ENCODE measurements at places on chromosomes 1 and 21.

GRCh38 chr1:1082239-1082775 lies 8.2 kb upstream of the RNF223 start:
- no peak for DNase-seq

GRCh38 chr1:206691604-206692003 lies 6.9 kb downstream of the MAPKAPK2 start:
- no peak for DNase-seq

GRCh38 chr1:215888159-215888558 lies 321.1 kb downstream of the KCTD3 start:
- peak; percentile 15 for DNase-seq

- peak; percentile 73 for DNase-seq
These were observed 95.3 kb downstream of the ABCA4 start for GRCh38 chr1:94025383-94026340.

GRCh38 chr1:165925498-165926079 lies 98.2 kb downstream of the UCK2 start:
- peak; percentile 78 for DNase-seq

DNA sequence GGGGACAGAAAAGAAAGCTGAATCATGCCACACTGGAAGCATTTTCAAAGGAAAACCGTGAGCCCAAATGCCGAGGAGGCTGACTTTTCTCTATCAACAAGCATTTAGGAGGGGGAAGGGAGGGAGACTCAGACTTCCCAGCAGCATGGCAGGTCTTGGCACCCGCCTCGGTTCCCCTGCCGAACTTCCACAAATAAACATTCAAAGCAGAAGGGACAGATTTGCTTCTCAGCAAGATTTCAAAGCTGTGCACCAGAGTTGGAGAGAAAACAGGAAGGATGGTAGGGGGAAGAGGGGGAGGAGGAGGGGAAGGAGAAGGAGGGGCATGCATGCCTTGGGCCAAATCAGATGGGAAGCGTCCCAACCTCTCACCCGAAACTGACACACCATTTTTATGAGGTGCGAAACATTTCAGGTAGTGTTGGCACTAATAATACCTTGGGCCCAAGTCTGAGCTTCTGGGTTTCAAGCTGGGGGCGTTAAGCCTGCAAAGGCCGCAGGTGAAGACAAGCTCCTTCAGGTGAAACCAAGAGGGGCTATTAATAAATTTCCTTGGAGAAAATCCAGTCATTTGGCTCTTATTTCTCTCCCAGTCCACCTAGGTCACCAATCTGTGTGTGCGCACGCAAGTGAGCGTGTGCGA lies 26.4 kb downstream of the ABCA4 start:
- DNase-seq: no peak

GRCh38 chr1:198918920-198919319 lies 280.1 kb downstream of the PTPRC start:
- no peak for DNase-seq

- DNase-seq: peak; percentile 20
These were observed 94.9 kb downstream of the MRPL39 start for GRCh38 chr21:25512095-25513081.

DNA sequence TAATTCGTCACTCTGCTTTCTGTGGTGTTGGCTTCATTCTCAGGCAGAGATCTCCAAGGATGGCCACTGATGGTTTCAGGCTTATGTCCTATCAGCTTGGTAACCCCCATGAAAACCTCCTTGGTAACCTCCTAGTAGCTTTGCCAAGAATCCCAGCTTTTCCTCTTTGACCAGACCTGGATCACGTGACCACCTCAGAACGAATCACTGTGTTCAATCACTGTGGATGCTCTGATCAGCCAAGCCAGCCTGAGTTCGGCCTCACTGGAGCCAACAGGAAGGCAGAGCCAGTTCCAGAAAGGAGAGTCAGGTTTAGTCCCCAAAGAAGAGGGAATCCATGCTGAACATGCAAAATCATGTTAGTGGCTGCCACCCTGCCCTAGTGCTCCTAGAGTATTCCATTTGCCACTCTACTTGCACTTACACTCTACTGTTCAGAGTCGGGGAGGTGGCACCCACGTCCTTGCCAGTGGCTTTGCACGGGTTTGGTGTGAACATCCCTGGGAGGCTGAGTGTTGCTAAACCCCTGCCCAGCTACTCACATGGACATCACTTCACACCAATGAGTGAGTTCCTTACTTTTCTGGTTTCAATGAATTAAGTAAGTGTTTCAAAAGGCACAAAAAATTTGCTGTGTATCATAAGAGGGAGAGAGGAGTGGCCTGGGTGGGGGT lies 33.5 kb upstream of the SSBP3 start:
- no peak for DNase-seq

DNA sequence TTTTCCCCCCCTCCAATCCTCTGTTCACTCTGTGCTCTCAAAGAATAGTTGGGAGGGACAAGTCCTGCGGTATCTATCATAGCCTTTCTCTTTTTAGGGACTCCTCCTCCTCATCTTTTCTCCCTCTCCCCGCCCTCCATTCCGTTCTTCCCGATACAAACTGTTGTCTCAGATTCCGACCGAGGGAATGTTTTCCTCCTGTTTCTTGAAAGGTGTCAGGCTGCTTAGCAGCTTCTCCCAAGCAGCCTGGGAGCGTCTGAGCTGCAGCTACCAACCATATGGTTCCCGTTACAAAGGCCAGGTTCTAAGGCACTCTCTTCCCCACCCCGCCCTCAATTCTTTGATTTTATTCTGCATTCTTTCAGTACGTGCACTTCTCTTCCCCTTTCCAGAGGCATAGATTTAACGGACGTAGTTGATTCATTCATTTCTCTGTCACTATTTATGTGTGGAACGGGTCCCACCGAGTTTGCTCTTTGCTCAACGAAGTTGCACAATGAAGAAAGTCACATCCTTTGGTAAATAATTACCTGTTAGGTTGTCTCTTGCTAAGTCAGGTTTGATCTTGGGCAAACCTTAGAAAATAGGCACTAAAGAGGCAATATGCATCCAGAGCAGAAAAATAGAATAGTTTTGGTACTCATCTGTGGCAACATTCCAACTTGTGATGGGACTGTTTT lies 2.8 kb downstream of the ADGRL2 start:
- peak; percentile 60 for DNase-seq

DNA sequence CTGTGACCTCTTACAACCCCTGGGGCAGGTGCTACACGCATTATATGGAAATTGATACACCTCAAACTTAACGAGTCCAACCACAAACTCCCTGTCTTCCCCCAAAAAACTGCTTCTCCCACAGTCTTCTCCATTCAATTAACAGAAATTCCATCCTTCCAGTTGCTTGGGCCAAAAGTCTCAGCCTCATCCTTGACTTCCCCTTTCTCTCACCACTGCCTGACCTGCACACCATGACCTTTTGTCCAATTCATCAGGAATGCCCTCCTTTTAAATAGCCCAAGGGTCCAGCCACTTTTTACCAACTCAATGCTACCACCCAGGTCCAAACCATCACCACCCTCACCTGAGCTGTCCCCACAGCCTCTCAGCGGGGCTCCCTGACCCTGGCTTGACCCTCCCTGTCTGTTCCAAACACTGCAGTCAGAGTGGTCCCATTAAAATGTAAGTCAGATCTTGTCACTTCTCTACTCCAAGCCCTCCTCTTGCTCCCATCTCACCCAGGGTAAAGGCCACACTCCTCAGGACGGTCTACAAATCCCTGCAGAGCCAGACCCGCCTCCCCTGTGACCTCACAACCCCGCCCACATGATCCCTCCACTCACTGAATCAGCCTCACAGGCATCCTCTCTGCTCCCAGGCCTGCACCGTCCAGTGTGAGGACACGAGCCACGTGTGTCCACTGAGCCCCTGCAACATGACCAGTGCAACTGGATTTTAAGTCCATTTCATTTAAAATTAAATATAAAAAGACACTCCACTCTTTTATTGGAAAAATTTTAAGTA lies 18.5 kb downstream of the KCNN3 start:
- peak; percentile 68 for DNase-seq

- DNase-seq: peak; percentile 57
These were observed 30.1 kb downstream of the ATF3 start for GRCh38 chr1:212638492-212639151.

DNA sequence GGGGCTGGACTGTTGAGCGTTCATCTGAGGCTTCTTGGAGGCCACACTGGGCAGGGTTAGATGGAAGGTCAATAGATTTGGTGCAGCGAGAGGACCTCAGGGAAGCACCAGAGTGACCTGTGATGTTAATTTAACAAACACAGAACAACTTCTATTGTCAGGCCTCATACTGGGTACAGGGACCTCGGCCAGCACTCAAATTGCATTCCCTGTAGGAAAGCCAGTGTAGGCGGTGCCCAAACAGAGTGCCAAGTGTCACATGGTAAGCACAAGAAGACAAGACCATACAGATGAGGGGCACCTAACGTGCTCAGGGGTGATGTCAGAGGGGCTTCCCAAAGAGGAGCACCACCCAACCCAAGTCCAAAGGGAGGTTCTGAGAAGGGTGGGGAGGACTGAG lies 1.3 kb downstream of the TMEM269 start:
- DNase-seq: no peak

DNA sequence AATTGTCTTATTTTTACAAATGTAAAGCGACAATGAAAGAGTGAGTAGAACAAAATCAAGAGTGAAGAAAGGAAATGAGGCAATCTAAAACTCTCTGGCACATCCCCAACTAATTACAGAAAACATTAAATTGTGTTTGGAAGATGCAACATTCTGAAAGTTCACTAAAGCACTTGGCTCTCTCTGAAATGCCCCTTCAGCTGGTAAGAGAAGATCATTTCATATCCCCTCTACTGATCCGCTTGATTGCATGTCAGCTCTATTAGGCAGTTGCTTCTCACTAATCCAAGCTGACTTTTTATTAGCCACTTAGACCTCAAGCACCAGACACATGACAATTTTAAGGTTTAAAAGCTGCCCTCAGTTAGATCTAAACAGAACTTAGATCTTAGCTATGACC lies 262.8 kb upstream of the PRMT6 start:
- DNase-seq: peak; percentile 75

GRCh38 chr1:21329209-21329844 lies 39.1 kb upstream of the ECE1 start:
- DNase-seq: no peak

- no peak for DNase-seq
These were observed 27.8 kb upstream of the LYPD8 start for GRCh38 chr1:248783367-248783766.

DNA sequence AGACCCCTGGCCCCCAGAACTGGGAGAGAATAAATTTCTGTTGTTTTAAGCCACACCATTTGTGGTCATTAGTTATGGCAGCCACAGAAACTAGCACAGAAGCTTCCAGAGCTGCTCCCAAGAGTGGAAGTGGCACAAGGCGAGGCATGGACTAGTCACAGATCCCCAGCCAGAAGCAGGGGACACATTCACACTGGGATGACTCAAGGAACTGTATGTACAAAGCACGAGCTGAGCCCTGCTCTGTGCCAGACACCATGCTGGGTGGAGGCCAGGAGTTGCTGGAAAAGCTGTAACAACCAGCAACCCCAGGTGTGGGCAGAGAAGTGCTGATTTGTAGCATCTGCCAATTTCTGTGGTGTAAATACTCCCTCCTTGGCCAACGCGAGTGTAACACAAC lies 55.6 kb downstream of the TCP10L start:
- DNase-seq: no peak

- DNase-seq: no peak
These were observed 21.2 kb upstream of the C1orf115 start for GRCh38 chr1:220669005-220669404.

DNA sequence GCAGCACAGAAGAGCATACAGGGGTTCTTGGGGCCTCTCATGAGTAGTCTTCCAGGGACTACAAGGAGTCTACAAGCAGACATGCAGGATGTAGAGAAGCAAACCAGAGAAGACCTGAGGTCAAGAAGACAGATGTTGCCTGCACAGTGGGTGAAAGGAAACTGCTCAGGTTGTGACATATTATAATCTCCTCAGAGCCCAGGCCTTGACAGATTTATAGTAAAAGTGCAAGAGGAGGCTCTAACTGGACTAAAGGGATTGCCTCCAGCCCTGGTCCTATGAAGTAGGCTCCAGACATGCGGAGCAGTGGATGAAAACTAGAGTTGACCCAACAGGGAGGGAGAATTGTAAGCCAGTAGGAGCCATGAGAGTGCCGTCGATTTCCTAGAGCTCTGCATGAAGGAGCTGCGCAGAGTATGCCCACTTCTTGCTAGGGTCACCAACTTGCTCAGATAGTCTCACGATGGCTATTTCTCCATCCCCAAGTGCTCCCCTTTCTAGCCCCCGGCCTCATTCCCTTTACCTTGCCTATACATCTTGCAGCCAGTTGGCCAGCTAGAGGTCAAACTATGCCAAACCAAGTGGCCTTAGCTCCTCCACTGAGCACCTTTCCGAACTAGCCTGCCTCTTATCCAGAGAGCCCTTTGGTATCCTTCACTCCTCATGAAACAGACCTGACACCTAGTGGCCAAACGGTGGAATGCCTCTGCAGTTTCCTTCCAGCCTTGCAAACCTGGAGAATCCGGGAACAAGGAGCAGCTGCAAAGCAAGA lies 36.2 kb upstream of the IPO9 start:
- peak; percentile 93 for DNase-seq

DNA sequence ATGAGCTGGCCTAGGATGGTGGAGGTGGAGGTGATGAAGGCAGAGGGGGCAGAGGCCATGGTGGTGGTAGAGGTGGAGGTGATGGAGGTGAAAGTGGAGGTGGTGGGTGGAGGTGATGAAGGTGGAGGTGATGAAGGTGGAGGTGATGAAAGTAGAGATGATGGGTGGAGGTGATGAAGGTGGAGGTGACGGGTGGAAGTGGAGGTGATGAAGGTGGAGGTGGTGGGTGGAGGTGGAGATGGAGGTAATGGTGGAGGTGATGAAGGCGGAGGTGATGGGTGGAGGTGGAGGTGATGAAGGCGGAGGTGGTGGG lies 19.7 kb upstream of the NPHP4 start:
- no peak for DNase-seq

DNA sequence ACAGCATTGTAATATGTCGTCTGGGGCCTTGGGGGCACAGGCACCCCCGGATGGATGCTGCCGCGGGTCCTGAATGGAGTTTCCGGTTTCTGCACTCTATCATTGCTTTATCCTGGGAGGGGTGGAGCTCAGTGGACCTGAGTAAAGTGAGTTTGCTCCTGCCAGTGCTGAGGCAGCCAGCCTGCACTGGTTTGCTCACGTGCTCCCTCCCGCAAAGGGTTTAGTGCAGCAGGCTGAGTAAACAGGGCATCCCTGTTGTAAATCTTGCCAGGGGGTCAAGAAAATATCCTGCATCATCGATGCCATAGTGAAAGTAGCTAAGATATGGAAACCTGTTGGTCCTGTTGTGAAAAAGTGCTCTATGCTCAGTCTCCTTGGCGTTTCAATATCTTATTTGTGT lies 85.6 kb upstream of the BRINP3 start:
- no peak for DNase-seq

DNA sequence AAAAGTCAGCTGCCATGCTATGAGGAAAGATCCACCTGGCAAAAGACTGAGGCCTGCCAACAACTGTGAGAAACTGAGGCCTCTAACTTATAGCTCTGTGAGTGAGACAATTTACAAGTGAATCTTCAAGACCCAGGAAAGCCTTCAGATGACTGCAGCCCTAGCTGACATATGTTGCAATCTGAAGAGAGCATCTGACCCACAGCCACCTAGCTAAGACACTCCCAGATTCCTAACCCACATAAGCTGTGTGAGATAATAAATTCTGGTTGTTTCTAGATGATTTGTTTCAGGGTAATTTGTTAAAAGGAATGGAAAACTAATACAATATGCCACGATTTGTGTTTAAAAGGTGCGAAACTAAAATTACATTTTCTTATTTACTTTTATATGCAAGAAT lies 55.1 kb downstream of the HFM1 start:
- peak; percentile 18 for DNase-seq

- DNase-seq: no peak
These were observed 54.8 kb downstream of the CYP2J2 start for GRCh38 chr1:59871746-59872145.

- DNase-seq: peak; percentile 68
These were observed 4.3 kb downstream of the TCHH start for GRCh38 chr1:152110860-152111514.
